Fibroblast of lung (primary cell): ENCODE measurements at places on chromosomes 1 and 21.

DNA sequence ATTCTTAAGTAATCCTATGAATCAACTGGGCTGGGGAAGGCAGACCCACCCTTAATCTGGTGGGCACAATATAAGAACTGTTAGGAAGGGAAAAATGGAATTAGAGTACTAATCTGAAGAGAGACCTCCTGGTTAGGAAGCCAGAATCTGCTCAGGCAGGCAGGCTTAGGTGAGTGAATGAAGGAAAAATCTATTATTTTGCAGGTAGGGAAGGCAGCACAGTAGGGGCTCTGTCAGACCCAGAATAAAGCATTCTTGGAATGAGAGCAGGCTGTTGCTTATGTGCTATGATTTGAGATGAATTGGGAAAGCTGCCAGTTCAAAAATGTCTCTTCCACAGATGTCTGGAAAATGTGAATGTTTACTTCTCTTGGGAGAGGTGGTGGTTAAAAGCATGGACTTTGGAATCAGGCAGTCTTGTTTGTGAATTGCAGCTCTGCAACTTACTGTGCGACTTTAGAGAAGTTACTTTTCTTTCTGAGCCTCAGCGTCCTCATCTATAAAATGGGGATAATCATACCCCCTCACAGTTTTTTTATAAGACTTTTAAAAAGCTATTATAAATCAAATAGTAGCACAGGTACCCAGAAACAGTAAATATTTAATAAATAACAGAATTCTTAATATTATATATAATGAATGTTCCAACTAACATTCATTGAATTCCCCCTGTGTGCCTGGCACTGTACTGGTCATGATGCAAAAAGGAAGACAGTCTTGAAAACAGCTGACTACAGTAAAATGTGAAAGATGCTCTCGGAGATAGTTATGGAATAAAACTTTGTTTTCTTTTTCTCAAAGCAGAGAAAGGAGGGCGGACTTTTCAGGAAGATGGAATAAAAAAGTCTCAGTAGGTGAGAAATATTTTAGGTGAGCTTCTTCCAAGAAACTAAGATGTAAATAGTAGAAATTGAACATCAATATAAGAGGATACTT, 15.3 kb upstream of the ZNF644 start:
- no peak for DNase-seq

- no peak for DNase-seq
Measured at GRCh38 chr1:36326499-36326898, 3.1 kb upstream of the EVA1B start.

- no peak for DNase-seq
Measured at GRCh38 chr1:2803931-2804627, 2.6 kb upstream of the TTC34 start.

DNA sequence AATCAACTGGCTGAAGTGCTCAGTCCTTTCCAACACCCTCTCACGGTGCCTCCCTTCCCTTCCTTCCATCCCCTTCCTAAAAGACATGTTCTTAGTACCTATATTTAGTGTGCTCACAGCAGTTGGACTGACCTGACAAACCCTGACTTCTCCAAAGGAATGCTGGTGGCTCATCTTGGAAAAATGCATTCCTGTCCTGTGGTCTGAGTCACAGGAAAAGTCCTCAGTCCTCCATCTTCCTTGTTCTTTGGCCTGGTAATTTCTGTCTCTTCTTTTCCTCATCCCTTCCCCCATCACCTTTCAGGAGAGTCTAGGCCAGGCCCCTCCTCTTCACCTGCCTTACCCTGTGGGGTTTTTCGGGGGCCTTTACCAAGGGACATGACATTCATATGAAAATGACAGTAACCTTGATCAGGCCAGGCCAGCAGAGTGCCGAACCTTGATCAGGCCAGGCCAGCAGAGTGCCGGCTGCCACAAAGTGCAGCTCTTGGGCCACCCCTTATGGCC, 7.2 kb downstream of the ATP1B1 start:
- peak; percentile 98 for DNase-seq

GRCh38 chr21:25929856-25930520, 195.2 kb downstream of the GABPA start:
- DNase-seq, result peak; percentile 39

DNA sequence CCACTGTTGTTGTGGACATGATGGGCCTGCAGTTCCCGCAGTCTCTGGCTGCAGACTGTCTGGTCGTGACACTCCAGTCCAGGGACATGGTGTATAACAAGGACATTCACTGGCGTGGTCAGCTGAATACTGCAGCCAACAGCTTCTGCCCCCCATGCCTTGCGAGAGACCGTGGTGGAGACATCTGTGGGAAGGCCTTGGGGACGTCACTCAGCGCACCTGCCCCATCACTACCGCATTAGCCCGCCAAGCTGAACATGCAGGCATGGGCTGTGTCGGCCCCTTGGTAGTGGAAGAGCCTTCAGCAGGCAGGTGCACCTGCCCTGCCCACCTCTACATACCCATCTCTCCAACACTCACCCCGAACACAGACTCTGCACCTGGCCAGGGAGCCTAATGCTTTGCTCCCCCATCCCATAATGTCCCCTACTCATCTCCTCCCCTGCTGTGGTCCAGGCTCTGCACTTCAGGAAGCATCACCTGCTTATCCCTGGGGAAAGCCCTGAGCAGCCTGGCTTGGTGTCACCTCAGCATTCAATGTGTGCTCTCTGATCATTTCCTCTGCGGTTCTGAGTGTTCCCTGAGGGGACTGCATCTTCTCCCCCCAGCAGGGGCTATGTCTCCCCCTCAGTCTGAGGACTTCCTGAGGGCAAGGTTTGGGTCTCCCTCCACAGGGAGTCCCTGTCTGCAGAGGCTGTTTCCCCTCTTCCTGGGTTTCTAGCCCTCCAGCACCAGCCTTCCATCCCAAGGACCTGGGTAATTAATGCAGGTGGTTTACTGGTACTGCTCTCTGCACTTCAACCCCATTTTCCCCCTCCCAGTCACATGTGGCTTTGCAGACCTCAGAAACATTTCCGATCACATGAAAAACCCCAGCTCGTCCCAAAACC, 3.2 kb downstream of the PGLYRP4 start:
- DNase-seq, result no peak

DNA sequence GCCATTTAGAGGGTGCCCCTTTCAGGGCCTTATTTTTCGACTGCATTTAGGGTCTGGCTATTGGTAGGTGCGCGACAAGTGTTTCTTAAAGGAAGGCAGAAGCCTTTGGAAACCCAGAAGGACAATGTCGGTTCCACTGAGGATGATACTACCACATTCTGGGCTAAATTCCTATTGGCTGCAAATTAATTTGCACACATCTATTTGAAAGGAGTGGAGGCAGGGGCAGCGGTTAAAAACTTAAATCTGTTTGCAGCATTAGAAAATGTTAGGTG, 1.1 kb downstream of the PATJ start:
- no peak for DNase-seq

DNA sequence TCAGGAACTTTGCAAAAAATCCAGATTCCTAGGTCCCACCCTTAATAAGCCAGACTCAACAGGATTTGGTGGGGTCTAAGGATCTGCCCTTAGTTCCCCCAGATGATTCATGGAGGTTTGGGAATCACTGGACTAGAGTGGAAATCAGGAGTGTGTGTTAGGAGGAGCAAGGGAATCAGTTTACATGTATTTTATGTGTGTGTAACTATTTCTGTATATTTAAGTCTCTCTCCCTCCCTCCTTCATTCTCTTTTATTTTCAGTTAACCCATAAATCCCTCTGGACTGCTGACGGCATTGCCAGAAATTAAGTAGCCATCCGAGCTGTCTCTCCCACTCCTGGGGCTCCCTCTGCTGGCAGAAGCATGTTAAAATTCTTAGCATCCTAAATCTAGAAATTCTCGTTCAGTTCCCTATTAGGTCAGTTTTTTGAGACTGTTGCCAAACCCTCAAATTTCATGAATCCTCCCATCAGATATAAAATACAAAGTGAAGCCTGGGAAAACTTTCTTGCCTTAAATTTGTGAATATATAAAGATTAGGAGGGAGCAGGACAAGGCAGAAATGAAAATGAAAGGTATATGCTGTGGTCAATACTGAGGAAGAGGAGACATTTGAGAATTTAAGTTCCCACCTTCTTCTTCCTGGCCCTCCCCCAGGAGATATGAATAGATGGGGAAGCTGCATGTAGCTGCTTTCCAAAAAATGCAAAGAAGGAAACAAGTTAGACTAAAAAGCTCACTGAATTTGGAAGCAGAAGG, 11.7 kb upstream of the HSD11B1 start:
- peak; percentile 55 for DNase-seq

DNA sequence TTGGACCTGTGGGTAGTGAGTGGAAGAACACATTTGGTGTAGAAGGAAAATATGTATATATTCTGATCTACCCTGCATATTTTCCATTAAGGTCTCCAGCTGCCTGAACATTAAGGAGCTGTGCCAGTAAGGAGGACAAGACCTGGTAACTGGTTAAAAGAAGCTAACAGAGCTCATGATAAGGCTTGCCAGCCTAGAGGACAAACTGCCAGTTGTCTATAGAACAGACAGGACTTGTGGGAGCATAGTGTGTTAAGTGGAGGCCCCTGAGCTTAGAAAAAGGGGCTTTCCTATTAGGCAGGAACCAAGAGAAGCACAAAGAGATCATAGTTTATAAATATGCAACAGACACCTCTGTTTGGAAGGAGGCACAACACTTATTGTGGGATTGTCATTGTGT, 23.0 kb downstream of the DNM3 start:
- no peak for DNase-seq

DNA sequence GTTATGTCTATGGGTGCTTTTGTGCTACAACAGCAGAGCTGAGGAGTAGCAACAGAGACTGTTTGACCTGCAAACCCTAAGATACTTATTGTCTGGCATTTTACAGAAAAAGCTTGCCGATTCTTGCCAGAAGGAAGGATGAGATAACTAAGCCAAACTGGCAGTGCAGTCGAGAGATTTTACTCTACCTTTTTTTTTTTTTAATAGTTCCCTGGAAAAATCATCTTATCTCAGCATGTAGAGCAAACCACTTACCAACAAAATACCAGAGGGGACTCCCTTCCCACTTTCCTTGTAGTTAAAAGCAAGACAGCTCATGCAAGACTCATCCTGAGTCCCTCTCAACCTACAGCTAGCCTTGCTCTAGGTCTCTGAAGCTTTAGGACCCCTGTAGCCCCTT, 132.9 kb downstream of the SYT2 start:
- DNase-seq, result peak; percentile 80

- DNase-seq, result no peak
Measured at GRCh38 chr1:42933060-42933586, 25.5 kb downstream of the SLC2A1 start.

DNA sequence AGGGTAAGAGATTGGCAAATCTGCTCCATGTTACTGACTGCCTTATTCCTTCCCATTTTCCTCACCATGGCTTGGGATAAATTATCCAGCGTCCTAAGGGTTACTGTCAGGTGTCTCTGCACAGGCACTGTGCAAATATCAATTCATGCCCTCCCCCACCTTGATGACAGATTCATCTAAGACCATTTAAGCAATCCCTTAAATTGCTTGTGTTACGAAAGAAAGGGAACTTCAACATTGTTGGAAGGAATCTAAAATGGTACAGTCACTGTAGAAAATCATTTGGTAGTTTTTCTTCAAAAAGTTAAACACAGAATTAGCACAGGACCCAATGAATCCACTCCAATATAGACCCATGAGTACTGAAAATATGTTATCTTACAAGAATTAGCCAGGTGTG, 17.6 kb upstream of the MTARC2 start:
- DNase-seq, result no peak

DNA sequence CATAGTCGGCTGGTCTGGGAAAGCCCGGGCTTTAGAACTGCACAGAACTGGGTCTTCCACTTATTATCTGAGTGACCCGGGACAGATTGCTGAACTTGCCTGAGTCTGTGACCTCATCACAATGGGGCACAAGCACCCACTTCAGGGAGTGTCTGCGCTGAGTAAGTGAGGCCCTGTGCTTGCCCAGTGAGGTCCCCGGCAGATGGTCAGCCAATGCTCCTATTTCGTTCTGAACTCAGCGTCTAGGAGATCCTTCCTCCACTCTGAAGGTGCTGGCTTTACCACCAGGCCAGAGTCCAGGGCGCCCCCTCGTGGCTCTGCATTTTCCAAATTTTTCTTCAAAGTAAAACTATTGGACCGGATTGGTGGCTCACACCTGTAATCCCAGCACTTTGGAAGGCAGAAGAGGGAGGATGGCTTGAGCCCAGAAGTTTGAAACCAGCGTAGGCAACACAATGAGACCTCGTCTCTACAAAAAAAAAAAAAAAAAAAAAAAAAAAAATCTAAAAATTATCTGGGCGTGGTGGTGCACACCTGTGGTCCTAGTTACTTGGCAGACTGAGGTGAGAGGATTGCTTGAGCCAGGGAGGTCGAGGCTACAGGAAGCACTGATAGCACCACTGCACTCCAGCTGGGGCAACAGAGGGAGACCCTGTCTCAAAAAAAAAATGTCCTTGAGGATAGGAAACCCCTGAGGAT, 61.7 kb downstream of the FCRL5 start:
- peak; percentile 9 for DNase-seq

GRCh38 chr1:225652729-225653462, at the start of gene ENAH:
TSS of gene ENAH (minus strand) at chr1:225653123. CDS start at chr1:225652690, 433 bp downstream.
- DNase-seq, result peak; percentile 80

DNA sequence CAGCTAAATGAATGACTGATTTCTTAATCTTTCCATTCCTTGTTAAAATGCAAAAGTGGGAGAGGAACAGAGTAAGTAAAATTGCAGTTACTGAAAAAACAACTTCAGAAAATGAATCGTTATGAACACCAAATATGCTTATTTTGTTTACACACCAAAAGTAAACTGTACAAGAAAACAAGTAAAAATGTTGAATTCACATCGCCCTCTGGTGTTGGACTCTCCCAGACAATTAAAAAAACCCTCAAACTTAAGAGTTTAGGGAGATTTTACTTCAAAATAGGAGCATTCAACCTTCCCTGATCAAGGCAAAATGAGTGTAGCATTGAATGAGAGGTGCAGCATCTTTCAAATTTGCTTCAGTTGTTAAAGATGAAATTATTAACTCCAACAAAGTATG, 19.4 kb upstream of the ESRRG start:
- peak; percentile 56 for DNase-seq

DNA sequence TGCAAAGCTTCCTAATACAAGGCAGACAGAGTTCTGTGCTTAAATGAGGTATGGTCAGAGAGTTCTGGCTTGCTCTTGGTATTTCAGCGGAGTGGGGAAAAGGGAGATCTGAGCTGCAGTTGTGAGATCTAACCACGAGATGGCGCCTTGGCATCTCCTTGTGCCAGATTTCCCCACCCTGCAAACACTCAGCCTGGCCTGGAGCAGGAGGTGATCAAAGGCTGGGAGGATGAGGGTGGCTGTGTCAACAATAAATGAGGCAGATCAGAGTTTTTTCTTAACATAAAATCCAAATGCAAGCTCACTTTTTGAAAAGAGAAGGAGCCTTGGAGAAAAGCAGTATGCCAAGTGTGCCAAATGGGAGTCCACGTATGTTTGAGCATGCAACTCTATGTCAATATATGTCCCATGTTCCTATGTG, 4.1 kb upstream of the TFAP2E start:
- DNase-seq, result peak; percentile 66

GRCh38 chr21:9753943-9754342, 767.4 kb upstream of the TPTE start:
- no peak for DNase-seq
